Gastrocnemius medialis (tissue), 4 donors: ENCODE measurements at places on chromosomes 6 and 20. TPM values are rescaled to one million over a fixed set of nuclear protein-coding genes. Genes with fewer than 3 reads are reported as not detected.

MYH7B gene
- 1.6 TPM for total RNA-seq

OCSTAMP gene
- not detected for total RNA-seq

SLC17A4 gene
- not detected for total RNA-seq

MCCD1 gene
- total RNA-seq = not detected

SLC22A16 gene
- total RNA-seq = not detected

DLL1 gene
- total RNA-seq = 1.8 TPM

ID4 gene
- total RNA-seq = 5.8 TPM
